ENCODE measurements at places on chromosomes 5 and 9.

- DNase-seq, result no peak
Measured at GRCh38 chr9:14314424-14314928, 535 bp upstream of the NFIB start.

DNA sequence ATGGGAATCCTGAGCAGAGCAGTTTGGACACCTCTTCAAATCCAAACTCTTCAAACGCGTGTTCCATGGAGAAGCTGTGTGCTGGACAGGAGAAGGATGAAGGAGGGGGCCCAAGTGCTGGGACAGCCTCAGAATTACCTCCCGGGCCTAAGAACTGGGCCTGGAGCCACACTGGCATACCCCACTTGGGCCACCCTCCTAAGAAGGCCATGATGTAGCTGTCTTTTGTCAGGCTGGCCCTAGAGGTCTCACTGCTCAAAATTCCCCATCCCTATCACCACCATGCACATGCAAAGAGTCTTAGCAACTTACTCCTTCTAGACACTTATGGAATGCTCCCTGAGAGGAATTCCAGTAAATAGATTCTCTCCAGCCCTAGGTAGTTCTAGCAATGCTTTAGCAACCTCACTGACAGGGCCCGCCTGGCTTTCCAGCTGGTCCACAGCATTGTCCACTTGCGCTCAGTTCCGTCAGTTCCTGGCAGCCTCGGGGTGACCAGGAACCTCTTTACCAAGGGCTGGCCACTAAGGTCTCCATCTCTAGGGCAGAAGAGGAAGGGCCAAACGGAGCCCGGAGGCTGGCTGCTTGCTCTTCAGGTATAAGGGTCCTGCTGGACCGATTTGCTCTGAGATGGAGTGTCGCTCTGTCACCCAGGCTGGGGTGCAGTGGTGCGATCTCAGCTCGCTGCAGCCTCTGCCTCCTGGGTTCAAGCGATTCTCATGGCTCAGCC, 75.3 kb downstream of the RGS3 start:
- no peak for DNase-seq

DNA sequence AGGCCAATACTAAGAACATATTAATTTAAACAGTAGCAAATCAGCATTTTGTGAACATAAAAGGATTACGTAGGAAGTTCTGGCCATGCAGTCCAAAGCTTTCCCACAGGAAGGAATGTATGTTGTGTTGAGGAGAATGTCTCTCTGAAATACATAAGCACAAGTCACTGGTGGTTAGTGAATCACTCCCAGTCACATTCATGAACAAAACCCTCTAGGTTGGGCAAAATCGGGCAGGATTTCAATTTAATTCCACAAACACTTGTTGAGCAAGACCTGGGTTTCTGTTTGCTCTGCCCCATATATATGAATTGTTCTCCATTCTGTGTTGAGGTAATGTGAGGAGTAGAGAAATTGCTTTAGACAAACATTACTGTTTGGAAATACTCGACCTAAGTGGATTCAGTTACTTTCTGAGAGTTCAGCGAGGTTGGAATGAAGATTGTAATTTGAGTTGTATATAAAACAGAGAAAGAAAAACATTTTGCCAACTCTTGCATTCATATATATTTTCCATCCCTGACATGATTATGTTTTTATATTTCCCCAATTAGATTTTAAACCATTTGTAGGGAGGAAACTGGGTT, 127.6 kb upstream of the RPS23 start:
- no peak for DNase-seq

DNA sequence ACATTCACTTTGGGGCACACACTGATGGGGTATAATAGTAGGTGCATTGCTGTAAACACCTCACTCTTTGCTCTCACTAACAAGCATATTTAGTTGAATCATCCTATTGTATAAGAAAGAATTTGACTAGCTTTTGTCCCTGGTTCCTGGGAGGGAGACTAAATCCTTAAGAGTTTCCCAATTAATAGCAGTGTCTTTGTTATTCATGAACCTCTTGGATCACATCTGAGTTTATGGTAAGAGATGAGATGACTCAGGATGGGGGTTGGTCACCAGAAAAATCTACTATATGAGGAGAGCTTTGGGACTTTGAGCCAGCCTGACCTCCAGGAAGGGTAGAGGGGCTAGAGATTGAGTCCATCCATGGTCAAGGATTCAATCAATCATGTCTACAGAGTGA, 56.8 kb downstream of the PUM3 start:
- no peak for DNase-seq

DNA sequence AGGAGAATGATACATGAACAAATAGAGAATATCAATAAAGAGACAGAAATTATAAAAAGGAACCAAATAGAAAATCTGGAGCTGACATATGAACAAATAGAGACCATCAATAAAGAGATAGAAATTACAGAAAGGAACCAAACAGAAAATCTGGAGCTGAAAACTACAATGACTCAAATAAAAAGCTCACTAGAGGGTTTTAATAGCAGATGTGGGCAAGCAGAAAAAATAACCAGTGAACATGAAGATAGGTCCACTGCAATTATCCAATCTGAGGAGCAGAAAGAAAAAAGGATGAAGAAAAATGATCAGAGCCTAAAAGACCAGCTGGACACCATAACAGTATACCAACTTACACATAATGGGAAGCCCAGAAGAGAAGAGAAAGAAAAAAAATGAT, 353.7 kb downstream of the ARL15 start:
- no peak for DNase-seq

- DNase-seq, result no peak
Measured at GRCh38 chr5:6576861-6577501, 55.9 kb downstream of the NSUN2 start.

GRCh38 chr5:65086234-65086890, 317.6 kb downstream of the CWC27 start:
- no peak for DNase-seq

- DNase-seq, result no peak
Measured at GRCh38 chr9:119429302-119429701, 60.1 kb upstream of the BRINP1 start.

DNA sequence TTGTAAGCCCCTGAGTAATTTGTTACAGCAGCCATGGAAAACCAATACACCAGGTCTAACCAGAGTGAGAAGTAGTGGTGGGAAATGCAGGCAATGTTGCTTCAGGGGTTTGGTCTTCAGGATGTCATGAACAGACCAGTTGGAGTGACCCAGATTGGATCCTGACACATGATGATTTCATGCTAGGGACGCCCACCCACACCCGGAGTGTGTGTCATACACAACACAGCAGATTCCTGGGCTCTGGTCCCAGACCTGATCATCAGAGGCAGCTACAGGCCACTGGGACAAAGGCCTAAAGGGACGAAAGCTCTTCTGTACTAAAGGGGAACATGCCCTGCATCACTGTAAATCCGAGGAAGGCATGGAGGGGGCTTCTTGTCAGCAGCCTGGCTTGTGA, 194.2 kb downstream of the NSG2 start:
- DNase-seq, result no peak

DNA sequence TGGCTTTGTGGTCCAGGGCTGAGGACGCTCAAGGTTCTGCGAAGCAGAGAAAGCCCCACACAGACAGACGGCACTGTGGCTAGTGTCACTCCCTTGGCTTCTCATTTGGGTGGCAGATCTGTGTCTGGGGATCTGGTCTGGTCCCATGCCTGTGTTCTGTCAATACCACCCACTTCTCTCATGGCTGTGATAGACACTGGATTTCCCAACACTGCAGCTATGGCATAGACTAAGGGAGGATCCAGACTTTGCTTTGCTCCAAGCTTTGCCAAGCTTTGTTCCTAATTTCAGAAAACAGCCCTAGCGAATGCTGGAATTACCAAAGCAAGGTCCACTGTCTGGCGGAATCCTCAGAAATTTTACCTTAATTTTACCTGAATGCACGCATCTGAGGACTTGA, 62.1 kb downstream of the GADD45G start:
- DNase-seq, result no peak

- no peak for DNase-seq
Measured at GRCh38 chr9:37617161-37617560, 24.8 kb upstream of the TOMM5 start.

DNA sequence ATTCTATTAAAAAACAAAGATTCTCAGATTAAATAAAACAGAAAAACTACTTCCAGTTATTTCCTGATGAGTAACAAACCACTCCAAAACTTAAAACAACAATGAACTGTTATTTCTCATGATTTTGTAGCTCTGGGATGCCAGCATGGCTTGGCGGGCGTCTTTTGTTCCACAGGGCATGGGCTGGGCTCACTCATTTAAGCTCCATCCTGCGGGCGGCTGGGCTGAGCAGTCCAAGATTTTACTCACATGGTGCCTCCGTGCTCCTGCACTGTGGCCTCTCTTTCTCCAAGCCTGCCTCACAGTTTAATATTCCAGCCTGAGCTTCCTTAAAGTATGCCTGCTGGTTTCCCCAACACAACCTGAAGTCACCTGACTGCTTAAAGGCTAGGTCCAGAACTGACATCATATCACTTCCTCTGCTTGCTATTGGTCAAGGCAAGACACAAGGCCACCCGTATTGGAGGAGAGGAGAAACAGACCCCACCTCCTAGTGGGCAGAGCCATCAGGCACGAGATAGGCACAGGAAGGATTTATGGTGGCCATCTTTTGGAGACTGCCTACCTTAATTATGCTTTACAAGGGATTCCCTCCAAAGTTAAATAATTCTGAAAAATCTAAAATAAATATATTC, 41.6 kb upstream of the ZBTB43 start:
- DNase-seq, result no peak

DNA sequence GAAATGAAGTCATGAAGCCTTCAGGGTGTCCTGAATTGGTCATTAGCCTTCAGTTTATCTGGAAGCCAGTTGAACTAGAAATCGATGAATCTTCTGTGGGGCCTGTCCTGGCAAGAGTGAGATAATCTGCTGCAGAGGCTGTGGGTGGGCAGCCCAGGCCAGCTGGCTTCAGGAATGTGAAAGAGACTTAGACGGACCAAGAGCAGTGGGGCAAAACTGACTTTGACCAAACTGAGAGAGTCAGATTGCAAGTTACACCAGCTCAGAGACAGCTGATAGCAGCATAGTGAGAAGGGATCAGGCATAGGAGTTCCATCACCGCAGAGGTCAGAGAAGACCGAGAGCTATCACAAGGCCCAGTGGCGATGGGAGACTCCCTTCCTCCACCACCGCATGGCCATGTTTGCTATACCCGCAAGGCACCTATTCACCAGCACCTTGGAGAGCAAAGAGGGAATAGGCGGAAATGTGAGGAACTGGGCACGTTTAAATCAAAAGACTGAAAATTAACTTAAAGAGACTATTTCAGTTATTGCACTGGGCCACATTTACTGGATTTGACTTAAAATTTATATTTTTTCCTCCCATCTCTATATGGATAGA, 50.0 kb upstream of the GLIS3 start:
- DNase-seq, result no peak

DNA sequence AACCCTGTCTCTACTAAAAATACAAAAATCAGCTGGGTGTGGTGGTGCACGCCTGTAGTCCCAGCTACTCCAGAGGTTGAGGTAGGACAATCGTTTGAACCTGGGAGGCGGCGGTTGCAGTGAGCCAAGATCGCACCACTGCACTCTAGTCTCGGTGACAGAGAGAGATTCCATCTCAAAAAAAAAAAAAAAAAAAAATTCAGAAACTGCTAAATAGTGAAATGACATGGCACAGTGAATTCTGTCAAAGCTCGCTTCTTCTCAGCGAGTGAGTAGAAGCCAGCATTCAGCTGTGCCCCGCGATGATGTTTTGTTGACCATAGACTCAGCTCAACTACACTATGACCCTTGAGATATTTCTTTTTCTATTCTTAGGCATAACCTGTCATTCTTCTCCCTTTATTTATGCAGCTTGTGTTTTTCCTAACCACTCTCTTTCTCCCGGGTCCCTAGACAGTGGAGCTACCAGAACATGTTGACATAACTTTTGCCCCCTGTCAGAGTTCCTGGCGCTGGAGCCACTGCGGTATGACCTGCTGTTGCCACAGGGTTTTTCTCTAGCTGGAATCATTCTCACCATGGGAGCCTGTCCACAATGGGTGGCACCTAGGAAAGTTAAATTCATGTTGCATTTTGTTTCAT, 13.5 kb upstream of the IQGAP2 start:
- DNase-seq, result no peak

- no peak for DNase-seq
Measured at GRCh38 chr9:107805201-107805600, 315.6 kb upstream of the KLF4 start.

DNA sequence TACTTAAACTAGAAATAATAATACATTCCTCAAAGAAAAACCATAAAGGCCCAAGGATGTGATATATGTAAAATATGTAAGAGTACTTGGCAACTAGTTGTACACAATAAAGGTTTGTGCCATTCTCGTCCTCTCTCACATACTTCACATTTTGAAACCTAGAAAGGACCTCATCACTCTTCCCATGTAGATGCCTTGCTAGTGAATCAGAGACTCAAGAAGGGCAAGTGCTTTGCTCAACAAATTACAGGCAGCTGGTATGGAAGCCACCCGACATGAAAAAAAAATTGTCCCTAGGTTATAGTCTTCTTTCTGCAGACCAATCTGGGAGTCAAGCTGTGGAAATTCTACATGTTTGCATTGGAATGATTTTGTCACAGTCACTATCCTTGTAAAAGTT, 31.7 kb downstream of the ADRB2 start:
- no peak for DNase-seq

- DNase-seq, result no peak
Measured at GRCh38 chr5:127588368-127588767, 60.5 kb upstream of the CTXN3 start.

DNA sequence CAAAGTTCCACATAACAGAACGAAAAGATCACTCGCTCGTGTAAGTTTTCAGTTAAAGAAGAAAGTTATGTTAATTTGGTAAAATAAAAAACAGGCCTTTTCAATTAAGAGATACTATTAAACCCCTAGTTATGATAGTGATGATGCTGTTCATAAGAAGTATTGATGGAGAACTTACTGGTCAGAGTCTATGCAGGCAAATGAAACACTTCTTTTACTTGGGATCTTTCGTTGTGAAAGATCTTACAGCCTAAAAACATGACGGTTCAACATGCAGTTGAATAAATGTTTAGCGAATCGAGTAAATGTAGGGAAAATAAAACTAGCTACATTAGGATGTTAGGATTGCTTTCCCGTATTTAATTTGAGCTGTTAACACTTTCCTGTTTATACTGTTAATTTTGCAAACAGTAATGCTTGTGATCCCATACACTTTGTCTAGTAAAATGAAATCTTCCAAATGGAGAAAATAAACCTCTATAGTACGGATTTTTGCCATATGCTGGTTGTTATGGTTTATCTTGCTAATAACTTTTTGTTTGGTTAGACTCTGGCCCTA, 2.0 kb downstream of the RHOBTB3 start:
- DNase-seq, result no peak

DNA sequence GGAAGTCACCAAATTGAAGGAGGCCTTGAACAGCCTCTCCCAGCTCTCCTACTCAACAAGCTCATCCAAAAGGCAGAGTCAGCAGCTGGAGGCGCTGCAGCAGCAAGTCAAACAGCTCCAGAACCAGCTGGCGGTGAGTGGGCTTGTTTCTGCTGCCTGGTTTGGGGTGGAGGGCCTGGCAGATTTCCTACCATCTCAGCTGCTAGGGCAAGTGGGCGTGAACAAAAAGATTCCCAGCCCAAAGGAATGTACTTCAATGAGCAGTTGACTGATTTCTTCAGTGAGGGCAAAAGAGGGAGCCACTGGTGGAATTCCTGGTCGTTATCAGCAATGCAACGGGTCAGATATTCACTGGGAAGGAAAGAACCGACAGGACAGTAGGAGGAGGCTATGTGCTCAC, 12.6 kb upstream of the TTC23L start:
- DNase-seq, result no peak
